Activated T-cell treated with anti-CD3 and anti-CD28 coated beads for 24 hours (primary cell): ENCODE measurements at places on chromosomes 4 and X.
A peak's percentile ranks its signal among the peaks of the same experiment; 100 is the strongest.

DNA sequence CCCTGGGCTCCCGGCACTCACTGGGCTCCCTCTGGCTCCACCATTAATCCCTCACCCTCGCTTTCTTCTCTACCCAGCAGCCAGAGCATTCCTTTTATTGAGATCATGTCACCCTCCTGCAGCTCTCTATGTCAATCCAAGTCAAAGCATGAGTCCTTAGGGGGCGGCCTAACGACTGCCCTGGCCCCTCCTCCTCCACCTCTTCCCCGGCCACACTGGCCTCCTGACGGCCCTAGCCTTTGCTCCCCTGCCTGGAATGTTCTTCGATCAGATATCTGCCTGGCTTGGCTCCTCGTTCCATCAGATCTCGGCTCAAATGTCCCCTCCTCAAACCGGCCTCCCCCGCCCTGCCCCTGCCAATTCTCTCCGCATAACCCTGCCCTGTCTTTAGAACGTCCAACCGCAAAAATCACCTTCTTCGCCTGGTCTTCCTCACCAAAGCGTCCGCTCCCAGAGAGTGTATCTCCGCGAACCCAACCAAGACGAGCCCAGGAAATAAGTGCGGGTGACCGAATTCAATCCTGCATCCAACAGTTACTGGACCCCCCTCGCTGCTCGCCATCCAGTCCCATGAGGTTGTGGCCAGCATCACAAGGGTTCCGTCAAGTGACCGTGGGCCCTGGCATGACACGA is 722 bp upstream of the PNCK start:
- DNase-seq, result no peak

DNA sequence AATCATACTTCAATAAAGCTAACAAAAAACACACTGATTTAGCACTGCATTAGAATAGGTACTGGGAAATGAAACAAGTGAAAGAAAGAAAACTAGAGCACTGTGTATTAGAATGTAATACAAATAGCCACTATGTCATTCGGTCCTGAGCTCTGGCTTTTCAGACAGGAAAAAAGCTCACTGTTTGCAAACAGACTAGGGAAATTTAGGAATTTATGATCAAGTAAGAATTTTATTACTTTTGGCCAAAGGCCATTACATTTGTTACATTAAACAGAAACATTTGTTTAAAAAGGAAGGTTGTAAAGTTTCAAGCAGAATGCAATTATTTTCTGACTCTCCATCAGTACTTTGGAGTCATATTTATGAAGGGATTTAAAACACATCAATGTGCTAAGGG is 68.7 kb downstream of the KLHL8 start:
- DNase-seq, result no peak

DNA sequence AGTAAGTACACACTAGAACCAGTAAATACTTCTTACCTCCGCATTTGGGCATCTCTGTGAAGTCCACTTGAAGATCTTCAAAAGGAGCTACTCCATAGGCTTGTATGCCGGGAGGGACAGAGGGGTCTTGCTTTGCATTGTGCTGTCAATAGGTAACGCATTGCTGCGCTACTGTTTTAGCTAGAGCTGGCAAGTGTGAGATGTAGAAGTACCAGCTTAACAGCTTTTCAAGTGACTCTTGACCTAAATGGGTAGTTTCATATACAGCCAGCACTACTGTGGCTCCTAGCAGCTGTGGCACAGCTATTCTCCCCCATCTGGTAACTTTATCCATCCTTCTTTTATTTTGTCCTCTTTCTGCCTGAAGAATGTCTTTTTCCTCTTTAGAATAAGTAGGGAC is 205.3 kb upstream of the KLF8 start:
- no peak for DNase-seq

GRCh38 chrX:123217077-123217476 is 33.0 kb downstream of the GRIA3 start:
- no peak for DNase-seq

GRCh38 chr4:38101563-38101962 is 141.4 kb downstream of the PTTG2 start:
- no peak for DNase-seq

DNA sequence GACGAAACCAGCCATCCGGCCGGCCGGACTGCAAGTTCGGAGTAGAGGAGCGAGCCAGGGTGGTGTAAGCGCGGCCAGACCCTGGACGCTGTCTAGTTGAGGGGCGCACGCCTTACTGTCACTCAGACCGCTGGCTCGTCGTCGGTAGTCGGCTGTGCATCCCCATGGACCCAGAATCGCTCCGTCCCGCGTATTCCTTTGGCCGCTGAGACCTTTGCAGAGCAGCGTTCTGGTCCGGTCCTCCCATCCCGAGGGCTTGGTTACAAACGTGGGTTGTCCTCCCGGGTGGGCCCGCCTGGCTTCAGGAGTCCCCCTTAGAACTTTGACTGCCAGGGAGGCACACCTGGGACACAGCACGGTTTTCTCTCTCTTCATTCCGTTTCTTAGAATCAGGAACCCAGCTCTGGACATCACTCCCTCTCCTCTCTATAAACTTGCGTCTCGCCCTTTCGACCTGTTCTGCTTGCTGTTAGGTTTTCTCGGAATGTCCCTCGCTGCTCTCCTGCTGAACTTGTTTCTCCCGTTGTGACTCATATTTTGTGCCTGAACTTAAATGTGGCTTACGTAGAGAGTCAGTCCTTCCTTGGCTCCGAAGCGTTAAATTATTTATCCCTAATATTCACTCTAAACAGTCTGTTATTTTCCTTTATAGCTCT is 672 bp downstream of the PGM2 start:
- no peak for DNase-seq

DNA sequence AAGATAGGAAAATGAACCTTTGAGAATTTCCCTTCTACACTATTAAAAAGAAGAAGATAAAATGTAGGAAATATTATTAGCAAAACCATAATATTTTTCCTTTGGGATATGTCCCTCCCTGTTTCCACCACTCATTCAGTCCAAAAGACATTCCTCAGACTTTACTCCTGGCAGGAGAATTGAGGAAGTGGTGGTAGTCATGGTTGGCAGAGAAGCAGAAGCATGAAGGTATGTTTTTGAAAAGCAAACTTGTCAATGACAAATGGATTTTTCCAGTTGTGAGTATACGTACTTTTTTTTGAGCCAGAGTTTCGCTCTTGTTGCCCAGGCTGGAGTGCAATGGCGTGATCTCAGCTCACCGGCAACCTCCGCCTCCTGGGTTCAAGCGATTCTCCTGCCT is 13.7 kb downstream of the STAG2 start:
- no peak for DNase-seq

- peak; percentile 12 for DNase-seq
Measured at GRCh38 chrX:56802921-56803849, 74.1 kb downstream of the NBDY start.

DNA sequence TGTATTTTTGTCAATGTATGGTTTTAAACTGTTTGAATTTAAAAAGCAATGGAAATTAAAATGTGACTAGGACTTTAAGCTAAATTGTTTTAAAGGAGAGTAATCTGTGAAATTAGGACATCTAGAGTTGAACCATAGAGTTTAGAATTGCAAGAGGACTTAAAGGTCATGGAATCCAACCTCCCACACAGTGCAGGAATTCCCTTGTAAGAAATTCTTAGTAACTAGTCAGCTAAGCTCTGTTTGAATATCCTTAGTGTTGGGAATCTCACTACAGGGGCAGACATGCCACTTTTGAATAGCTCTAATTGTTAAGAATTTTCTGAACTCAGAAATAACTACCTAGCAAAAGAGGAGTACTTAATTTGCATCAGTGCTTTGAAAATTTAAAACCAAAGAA is 292.9 kb downstream of the IL1RAPL1 start:
- DNase-seq, result no peak

DNA sequence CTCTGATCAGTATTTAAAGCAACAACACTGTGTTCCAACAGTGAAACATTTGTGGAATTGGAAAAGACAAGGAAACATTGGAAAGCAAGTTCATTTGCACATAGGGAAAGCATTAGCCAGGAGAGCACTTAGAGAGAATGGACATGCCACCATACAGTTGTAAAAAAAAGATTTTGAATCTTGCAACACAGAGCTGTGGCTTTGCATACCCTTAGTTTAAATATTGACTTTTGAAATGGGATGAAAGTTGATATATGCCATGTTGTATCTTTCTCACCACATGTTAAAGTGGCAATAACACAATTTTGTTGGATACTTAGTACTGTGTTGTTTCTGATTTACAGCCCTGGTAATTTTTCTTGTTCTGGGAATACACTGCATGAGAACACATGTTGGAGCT is 208.1 kb downstream of the BMPR1B start:
- DNase-seq, result no peak

GRCh38 chrX:73930300-73930699 is 367.3 kb downstream of the CHIC1 start:
- DNase-seq, result no peak

GRCh38 chrX:12892716-12893115 is 13.7 kb upstream of the TLR8 start:
- no peak for DNase-seq

DNA sequence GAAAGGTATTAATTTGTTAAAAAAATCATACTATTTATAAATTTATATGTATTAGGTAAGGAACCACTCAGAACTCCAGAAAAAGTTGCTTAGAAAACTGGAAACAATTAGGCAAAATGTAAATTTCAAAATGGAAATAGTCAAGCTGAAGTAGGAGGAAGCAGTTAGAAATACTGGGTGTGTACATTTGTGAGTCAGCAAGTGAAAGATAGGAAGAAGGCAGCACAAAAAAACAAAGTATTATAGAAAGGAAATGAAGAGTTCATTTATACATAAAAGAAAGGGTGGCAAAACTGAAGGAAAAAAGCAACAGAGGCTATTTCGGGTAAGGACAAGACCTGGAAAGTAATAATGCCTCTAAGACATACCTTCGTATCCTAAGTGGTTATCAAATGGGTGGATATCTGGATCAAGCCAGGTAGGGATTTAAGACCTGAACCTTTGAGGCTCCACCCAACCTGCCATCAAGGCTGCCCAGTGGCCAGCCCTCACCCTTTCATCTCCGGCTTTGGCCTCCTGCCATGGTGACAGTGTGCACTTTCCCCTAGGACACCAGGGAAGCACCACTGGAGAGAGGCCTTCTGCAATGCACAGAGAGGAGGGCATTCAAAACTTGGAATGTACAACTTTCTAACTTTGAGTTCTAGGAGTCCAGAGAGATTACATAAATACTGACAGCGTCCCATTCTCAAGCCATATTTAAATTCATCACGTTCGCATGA is at the start of gene LRRC66:
LRRC66 (minus strand) TSS at position 428 of the 722 bp plus-strand sequence. CDS start 2,750 bp downstream, outside the sequence.
- no peak for DNase-seq

GRCh38 chrX:4930426-4930825 is 1217.0 kb upstream of the PRKX start:
- DNase-seq, result no peak

DNA sequence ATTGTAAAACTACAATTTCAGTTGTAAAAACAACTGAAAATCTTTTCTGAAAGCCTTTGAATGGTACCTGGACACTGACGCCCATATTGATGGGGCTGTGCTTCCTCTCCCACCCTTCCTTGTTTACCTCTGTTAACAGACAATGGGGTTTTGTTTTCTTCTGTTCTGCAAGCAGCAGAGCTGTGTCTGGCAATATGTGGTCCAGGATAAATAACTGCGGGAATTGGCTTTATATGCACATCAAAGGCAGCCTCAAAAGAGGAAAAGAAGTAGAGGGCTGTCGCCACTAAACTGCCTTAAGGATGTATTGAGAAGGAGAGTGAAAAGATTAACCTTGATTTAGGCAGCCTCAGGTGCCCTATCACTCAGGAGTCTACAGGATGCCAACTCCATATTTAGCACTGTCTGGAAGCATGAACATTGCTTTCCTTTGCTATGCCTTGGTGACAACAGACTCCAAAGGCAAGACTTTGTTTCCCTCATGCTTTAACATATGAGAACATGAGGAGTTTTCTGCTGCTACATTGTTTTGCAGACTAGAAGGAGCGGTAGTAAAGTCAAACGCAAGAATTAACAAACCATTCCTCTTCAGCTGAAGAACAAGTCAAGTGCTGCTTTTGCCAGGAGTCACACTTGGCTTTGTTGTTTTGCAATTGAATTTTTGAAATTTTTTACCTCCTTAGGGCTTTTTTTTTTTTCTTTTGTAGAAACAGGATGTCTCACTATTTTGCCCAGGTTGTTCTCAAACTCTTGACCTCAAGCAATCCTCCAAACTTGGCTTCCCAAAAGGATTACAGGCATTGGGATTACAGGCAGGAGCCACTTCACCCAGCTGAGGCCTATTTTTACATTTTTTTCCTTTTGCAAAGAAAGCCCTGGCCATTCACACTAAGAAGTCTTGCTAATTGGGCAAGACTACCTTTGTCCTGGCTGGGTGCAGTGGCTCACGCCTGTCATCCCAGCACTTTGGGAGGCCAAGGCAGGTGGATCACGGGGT is 3.0 kb downstream of the IL21 start:
- no peak for DNase-seq

DNA sequence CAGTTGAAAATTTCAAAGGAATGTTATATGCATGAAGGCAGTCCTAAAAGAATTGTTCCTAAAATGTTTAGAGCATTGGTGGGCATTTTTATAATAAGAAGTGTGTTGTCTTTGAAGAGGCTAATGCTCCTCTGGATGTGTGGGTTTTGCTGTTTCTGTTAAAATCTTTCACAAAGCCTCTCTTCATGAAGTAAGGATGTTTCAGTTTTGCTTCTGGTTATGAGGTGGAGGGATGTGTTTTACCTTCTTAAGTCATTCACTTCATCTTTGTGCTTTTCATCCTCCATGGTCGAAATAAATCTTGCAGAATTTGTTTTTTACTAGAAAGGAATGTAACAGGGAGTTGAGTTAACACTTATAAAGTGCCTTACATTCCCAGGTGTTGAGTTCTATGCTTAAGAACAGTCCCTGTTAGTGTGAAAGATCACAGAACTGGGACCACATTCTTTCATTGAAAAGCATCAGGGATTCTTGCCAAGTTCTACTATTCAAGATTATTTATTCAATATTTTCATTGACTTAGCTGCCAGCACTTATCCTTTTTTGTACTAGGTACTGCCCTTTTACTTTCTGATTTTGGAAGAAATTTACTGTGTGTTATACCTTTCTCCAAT is 21.1 kb downstream of the FHIP1A start:
- DNase-seq, result no peak

DNA sequence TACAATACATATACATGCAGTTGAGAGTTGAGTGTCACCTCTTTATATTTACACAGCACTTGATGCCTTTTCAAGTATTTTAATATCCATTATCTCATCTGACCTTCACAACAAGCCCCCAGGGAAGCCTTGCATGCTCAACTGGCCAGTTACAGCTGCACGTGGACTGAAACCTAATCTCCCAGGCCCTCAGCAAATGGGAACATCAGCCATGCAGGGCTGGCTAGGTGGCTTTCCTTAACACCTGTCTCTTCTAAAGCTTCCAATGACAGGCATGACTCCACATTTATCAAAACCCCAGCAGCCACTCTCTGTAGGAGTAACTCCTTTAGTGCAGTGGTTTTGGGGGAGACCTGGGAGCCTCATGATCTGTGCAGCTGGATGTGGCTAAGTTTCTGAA is 56.4 kb downstream of the PHKA2 start:
- DNase-seq, result no peak

GRCh38 chrX:39167791-39168190 is 366.5 kb downstream of the MID1IP1 start:
- DNase-seq, result no peak

GRCh38 chr4:16032396-16032770 is 51.4 kb downstream of the PROM1 start:
- DNase-seq, result no peak

- no peak for DNase-seq
Measured at GRCh38 chr4:1948232-1948631, 60.5 kb downstream of the NELFA start.
